ENCODE measurements at places on chromosomes 6 and 20.

DNA sequence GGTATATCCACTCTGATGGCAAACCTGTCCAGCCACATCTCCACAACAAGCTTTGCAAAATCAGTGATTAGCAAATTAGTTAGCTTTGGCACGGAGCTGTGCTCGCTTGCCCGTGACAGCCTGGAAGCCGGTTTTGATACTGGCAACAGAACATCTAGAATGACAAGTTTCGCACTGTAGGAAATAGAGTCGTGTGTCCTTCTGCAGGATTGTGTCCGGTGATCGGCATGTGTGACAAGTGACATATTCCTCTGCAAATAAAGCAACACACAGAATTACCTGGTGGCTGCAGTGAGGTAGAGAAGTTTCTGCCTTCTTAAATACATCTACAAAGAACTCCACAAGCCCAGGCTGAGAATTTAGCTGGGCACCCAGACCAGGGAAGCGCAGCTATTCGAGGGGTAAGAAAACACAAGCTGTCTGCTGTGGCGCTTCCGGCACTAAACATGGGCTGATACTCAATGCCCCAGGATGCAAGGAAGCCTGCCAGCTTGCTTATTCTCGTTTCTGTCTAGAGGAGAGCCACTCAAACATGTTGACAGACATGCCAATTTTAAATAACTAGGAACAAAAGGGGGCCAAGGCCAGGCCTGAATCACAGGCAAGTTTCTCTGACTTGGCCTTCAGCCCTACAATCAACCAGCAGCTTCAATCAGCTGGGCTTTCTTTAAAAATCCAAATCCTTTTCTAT is 22.2 kb downstream of the EIF2S2 start:
- DNase-seq: no peak

GRCh38 chr6:57130661-57131177 is 40.7 kb downstream of the ZNF451 start:
- DNase-seq: no peak

DNA sequence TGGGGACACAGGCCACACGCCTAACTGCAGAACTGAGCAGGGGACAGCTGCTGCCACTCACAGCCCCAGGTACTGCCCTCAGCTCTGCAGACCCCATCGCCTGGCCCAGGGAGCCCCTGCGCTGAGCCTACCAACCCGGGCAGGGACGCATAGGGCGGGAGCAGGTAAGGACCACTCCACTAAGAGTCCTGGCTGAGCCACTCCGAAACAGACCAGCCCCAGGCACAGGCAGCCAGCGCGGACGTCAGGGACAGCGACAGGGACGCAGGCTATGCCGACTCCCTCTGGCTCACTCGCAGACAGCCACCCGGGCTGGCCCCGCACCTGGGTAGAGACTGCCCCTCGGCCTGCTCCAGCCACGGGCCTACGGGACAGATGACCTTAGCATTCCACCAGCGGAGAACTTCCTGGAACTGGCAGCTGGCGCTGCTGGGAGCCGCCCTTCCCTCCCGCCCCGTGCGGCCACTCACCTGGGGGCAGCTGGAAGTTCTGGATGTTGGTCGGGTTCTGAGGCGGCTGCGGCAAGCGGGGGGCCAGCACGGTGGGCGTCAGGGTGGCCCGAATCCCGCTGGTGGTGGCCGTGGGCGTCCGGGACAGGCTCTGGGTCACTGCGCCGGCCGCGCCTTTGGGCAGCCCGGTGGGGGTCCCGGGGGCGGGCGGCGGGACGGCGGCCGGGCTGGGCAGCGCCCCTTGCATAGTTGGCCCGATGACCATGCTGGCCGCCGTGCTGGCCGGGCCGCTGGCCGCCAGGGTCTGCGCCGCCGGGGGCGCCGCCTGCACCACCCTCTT is 1.5 kb downstream of the TAF4 start:
- DNase-seq: peak; percentile 72

- no peak for DNase-seq
These were observed 176.9 kb upstream of the OPRM1 start for GRCh38 chr6:153862139-153862538.

Data from SK-N-SH (cell line).